HS-5 (cell line): ENCODE measurements at places on chromosomes 11 and 22.

GRCh38 chr11:19102521-19102900 is 14.5 kb upstream of the ZDHHC13 start:
- DNase-seq, result no peak

DNA sequence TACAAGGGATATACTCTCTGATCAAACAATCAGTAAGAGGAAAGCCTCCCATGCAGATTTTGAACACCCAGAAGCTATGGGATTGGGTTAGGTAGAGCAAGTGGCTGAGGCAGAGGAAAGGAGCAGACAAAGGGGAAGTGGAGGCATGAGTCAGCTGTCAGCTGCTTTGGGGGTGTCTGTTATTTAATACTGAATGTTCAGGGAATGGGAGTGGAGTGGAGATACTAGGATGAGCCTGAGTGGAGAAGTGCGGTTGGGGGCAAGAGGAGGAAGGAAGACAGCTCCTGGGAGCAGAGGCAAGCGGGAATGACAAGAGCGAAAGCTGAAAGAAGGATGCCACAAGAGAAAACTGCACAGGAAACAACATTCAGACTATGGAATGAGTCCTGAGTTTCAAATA is 22.7 kb upstream of the TMPRSS5 start:
- DNase-seq, result no peak

- peak; percentile 37 for DNase-seq
Measured at GRCh38 chr11:9263840-9264315, 1.3 kb downstream of the DENND5A start.

GRCh38 chr11:126405374-126405773 is 49.9 kb downstream of the ST3GAL4 start:
- DNase-seq, result no peak

GRCh38 chr22:43014869-43015676 is at the start of gene PACSIN2:
PACSIN2 (minus strand) TSS chr22:43015149; CDS start chr22:42912080, 103,069 bp downstream.
- peak; percentile 87 for DNase-seq

GRCh38 chr11:47912843-47913437 is 64.8 kb upstream of the NUP160 start:
- no peak for DNase-seq

- no peak for DNase-seq
Measured at GRCh38 chr11:79263001-79263400, 177.8 kb downstream of the TENM4 start.

- no peak for DNase-seq
Measured at GRCh38 chr22:22371031-22371541, 126.5 kb downstream of the VPREB1 start.

GRCh38 chr11:834371-835316 is 1.9 kb downstream of the CD151 start:
- DNase-seq, result peak; percentile 56

DNA sequence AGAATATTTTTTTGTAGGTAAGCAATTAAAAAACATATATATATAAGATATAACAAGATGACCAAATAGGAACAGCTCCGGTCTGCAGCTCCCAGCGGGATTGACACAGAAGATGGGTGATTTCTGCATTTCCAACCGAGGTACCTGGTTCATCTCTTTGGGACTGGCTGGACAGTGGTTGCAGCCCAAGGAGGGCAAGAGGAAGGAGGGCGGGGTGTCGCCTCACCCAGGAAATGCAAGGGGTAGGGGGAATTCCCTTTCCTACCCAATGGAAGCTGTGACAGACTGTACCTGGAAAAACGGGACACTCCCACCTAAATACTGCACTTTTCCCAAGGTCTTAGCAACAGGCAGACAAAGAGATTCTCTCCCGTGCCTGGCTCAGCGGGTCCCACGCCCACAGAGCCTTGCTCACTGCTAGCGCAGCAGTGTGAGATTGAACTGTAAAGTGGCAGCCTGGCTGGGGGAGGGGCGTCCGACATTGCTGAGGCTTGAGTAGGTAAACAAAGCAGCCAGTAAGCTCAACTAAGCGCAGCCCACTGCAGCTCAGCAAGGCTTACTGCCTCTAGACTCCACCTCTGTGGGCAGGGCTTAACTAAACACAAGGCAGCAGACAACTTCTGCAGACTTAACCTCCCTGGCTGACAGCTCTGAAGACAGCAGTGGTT is 163.8 kb downstream of the CWF19L2 start:
- DNase-seq, result no peak

DNA sequence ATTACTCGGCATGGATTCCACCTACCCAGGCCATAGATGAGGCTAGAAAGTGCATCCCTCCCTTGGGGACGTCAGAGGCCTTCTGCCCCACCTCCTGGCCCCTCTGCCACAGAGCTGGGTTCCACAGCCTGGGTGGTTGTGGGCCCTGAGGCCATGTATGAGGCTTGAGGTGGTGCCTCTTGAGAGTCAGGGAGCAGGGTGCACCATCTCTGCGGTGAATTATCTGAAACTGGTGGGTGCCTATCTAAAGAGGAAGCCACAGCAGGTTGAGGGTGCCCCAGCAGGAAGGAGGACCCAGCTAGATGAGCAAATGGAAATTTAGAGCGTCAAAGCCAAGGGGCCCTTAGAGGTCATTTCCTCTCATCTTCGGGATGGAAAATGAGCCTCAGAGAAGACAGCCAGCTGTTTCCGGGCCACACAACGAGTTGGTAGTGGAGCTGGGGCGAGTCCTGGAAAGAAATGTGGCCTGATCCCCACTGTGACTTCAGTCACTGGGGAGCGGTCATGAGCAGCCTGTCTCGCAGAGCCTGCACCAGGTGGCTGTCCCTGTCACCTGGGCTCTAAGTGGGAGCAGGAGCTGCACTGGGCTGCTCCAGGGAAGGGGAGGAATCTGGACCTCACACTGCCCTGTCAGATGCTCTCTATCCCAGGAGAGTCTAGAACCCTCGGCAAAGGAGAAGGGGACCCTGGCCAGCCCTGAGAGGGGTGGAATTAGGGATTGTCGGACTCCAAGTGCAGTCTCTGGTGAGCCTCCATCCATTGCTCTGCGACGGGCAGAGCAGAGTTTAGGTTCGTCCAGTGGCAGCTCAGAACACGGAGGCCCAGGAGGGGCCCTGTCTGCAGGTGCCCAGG is 7.3 kb downstream of the ADORA2A start:
- DNase-seq, result no peak

DNA sequence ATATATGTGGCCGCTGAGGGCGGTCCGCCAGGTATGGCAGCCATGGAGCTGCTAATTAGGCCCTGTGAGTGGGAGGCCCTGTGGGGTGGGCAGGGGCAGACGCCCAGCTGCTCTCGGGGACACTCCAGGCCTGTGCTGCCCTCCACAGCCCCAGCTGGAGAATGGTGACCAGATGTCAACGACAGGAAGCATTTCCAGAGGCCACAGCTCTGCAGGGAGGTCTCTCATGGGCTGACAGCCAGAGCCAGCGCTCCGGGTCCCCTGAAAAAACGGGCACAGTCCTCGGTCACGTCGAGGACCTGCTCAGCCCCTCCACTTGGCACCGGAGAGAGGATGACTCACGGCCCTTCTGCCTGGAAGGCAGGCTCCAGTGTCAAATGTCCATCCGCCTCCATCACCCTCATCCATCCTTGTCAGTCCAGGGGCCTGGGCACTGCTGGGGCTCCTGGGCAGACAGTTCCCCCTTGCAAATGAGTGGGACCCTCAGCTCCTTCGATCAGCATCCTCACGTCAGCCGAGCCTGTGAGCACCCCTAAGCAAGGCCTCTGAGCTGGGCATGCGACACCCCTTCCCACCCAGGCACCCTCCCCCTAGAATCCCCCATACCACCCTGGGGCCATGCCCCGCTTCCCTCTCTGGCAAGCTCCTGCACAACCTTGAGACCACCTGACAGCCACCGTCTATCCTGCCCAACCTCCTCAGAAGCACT is 1.9 kb downstream of the BID start:
- DNase-seq, result no peak

DNA sequence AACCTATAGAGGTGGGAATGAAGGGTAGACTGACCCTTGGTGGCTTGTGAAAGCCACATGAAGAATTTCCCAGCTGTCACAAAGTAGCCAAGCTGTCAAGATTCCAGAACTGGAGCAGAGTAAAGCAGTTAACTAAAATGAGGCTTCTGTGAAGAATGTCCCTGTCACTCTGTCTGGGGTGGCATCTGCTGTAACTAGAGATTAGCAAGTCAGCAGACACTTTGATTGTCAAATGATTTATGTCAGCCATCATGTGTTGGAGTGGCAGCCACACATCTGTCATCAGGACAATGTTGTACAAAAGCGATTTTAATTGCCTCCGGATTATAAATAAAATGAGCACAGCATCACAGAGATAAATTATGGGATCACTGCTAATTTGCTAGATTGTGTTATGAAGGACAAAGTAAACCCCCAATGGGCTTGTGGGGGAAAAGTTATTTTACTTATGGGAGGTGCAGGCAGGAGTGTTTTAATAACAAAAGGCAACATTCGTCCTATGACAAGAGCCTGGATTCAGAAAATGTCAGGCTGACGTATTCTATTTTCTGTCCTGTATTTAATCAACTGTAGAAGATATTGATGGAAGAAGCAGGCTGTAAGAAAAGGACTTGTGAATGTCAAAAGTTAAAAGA is 270.9 kb downstream of the FAM181B start:
- DNase-seq, result no peak

DNA sequence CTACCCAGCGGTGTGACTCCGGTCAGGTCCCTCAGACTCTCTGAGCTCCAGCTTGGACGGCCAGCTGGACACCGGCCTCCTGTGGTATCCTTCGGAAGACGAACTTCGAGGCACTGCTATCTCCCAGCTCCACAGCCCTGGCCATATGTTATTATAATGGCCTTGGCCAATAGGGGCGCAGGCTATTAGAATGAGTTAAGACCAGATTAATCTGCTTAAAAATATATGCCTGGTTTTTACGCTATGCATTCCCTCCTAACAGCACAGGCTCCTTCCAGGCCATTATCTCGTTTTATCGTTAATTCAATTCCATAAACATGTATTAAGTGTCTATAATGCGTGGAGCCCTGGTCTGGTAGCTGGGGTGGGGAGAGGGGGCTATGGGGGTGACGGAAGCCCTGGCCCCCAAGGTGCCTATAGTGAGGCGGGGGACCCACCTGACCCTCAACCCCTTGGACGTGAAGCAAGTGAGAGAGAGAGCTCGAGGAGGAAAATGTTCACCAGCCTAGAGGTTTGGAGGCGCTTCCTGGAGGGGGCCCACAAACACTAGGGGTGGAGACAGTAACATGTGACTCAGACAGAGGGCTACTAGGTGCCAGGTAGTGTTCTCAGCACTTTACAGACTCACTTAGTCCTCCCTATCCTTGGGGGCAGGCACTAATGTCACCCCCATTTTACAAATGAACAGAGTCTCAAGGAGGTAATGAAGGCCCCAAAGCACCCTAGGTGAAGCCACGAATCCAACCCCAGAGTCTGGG is 37.5 kb upstream of the TCF20 start:
- DNase-seq, result no peak

DNA sequence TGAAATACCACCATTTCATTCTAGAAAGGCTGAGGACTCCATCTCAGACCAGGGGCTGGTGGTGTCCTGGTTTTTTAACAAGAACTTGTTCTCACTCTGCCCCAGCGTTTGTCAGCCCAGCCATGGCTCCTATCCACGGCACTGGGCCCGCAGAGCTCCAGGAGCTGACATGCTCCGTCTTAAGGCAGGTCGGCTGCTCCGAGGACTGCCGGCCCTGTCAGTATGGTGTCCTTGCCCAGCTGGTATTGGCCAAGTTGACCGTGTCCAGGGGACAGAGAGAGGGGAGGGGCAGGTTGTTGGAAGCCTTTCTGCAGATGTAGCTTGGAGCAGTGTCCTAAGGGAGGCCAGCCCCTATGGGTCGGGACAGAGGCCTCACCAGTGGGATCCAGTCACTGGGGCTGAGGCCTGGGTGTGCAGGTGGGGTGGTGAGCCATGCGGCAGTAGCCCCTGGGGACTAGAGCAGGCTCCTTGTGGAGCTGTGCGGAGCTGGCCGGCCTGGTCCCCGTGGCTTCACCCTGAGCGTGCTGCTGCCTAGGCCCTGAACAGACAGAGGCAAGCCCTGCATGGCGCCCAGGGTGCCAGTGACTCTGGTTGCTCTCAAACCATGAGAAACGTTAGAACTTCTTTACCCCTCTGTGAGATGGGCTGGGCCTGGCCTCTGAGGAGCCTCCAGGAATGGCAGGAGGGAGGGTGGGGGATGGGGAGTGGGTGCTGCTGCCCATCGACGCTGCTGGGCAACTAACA is 39.9 kb upstream of the KCNQ1OT1 start:
- DNase-seq, result no peak

DNA sequence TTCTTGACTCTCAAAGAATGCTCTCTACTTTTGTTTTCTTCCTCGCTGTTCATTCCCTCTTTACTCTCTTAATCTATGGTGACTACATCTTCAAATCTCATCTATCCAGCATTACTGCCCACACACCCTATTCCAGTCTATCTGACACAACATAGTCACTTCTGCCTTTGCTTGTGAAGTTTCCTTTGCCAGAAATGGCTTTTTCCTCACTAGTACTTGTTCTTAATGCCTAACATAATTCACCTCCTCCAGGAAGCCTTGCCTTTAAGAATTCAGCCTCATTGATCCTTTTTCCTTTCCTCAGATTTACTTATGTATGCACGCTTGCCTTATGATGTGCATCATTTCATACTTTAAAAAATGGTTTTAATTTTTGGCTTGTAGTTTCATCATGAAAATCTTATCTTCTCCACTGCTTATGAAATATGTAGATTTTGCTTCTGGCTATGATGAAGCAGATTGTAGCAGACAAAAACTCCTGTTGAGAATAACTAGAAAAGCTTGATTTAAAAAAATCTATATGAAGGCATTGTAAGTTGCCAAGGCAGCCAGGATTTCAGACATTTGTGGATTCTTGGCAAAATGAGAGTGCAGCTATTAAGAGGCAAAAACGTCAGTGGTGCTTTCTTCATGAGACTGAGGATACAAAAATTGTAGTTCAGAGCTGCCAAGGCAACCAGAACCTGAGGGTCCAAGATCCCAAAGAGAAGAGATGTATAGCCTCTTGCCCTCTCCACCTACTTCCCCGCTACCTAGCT is 31.8 kb downstream of the RNF169 start:
- DNase-seq, result no peak

DNA sequence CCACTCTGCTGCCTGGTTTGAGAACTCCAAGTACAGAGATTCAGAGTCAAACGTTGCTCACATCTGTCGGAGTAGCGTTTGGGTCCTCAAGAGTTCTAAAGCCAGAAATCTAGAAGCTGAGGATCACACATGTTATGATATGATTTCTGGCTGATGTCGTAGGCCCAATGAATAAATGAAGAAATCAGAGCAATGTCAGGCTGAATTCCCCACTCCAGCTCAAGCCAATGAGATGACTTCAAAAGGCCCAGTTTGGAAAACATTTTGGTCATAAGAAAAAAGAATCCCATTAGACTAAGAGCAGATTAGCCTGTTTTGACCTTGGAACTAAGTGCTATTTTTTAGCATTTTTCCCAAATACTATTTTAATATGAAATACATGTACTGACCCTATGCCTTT is 106.7 kb downstream of the ETS1 start:
- DNase-seq, result no peak

- DNase-seq, result no peak
Measured at GRCh38 chr11:70482529-70482917, 84.2 kb downstream of the CTTN start.

DNA sequence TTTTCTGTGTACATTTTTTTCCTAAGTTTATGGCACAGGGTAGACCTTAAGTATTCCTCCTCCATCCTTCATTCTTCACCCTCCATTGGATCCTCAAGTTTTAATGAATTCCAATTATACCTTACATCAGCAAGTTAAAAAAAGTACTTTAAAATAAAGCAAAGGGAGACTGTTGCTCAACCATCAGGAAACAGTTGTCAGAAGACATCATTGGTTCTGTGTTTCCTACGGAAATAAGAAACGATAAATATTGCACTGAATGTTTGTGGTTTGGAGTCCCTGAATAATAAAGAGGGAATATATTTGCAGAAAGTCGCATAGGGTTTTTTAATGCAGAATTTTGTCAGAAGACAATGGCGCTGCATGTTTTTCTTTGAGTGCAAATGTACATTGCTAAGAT is 28.1 kb upstream of the LDHA start:
- no peak for DNase-seq

GRCh38 chr22:33864723-33865130 is 55.5 kb downstream of the LARGE1 start:
- DNase-seq, result no peak
